A375 (cell line): ENCODE measurements at places on chromosomes 7 and 10. TPM values are rescaled to one million over a fixed set of nuclear protein-coding genes. Genes with fewer than 3 reads are reported as not detected.

PRLHR gene
- total RNA-seq: not detected in 2 replicates

PGAM2 gene
- total RNA-seq: 2.6 and 3.0 TPM in 2 replicates

HTR7 gene
- 18.0 and 22.4 TPM in 2 replicates for total RNA-seq

CYP26C1 gene
- total RNA-seq: 0.04 and 0.27 TPM in 2 replicates

PDGFA gene
- 11.5 and 15.2 TPM in 2 replicates for total RNA-seq
